ENCODE measurements at places on chromosomes 1 and 21. TPM values are rescaled to one million over a fixed set of nuclear protein-coding genes. Genes with fewer than 3 reads are reported as not detected.

- no peak for DNase-seq
Measured at GRCh38 chr1:228994676-228995594, 259.7 kb downstream of the RHOU start.

GBP6 gene
- total RNA-seq = 0.08 TPM

AIM2 gene
- total RNA-seq = 0.50 TPM

PSRC1 gene
- total RNA-seq = 2.5 TPM

GRCh38 chr1:24996983-24997893 lies 67.2 kb upstream of the RUNX3 start:
- no peak for DNase-seq

DNA sequence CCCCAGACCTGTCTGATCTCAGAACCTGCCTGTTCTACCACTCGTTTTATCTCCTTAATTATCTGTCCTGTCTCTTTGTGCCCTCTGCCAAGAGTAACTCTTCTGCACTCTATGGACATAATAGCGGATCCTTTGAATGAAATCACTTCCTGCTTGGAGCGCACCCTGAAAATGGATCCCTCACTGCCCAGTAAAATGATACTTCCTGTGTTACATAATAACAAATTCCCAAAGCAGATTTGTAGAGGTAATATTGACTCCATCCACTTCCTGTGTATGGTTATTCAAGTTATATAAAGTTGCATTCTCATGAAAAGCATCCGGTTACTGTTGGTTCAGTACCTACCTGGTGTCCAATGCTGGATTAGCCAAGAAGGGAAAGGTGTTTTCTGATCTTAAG lies 246.0 kb downstream of the TRABD2B start:
- no peak for DNase-seq

DNA sequence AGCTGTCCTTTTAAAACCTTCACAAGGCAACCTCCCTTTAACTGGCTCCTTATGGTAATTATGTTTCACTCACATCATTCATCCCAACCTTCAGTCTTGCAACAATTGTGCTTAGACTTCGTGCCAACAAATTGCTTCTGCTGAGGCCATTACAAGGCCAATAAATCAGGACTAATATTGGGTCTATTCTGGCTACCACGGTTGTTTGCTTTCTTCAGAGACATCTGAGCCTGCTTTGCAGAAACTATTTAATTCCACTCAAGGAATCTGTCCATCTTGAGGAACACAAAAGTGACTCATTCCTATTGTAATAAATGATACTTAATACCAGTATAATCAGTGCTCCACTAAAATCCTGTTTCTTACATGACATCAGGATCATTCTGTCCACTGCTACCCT lies 2.6 kb upstream of the GSTM4 start:
- DNase-seq = no peak

DNA sequence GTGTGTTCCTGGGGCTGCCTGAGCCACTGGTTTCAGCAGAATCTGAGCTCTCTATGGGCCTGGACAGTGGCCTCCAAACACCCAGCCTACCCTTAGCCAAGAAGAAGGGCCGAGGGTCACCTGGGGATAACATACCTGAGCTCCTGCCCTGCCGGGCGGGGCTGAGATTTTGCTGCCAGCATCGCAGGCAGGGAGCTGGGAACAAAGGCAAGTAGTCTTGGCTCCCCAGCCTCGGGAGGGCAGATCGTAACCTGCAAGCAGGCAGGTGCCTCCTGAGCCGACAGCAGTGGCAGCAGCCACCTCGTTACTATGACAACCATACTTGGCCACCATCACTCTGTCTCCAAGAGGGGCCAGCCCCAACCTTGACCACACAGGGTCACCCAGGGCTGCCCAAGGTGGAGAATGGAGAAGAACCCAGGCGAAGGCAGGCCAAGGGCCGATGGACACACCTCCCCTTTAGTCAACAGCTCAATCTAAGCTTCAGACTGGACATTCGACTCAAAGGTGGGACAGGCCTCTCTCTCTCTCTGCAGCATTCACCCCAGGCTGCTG lies 54.6 kb downstream of the TOMM20 start:
- DNase-seq = no peak

CLCNKB gene
- 2.5 TPM for total RNA-seq

DNA sequence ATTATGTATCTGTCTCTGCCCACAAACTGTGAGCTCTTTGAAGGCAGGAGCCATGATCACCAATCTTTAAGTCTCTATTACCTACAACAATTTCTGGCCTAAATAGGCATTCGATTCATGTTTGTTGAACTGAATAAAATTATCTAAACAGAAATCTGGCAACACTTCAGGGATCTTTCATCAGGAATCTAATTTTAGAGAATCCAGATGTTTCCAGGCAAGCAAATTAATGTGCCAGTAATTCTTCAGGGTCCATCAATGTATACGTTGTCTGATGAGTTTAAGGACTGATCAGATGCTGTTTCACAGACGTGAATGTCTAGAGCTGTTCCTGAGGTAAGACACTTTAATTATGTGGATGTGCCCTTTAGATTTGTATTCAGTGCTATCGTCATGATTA lies 524.4 kb downstream of the PTPRC start:
- no peak for DNase-seq

DNA sequence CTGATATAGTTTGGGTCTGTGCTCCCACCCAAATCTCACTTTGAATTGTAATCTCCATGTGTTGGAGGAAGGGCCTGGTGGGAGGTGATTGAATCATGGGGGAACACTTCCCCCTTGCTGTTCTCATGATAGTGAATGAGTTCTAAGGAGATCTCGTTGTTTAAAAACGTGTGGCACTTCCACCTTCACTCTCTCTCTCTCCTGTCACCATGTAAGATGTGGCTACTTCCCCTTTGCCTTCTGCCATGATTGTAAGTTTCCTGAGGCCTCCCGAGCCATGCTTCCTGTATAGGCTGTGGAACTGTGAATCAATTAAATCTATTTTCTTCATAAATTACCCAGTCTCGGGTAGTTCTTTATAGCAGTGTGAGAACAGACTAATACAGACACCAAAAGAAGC lies 40.4 kb downstream of the FRRS1 start:
- no peak for DNase-seq

RCSD1 gene
- total RNA-seq = 33.6 TPM

DNA sequence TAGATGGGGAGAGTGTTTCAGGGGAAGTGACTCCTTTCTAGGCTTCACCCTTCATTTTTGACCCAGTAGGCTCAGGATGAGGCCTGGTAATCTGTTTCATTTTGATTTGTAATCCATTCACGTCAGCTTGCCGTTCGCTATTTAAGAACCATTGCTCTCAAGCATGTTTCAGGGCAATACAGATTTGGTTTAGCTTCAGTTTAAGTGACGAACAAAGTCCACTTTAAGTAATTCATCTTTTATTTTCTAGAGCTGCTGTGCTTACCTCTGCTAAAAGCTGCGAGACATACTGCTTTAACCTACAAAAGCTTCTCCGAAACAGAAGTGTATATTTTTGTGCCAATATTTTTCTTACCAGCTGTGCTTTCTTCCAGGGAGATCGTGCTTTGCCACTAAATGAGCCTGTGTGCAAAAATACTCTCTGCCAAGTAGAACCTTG lies 8.9 kb upstream of the FMO3 start:
- no peak for DNase-seq

SPRR5 gene
- total RNA-seq = not detected

GRCh38 chr1:36573445-36573844 lies 90.7 kb upstream of the CSF3R start:
- no peak for DNase-seq

- no peak for DNase-seq
Measured at GRCh38 chr1:176049582-176049981, 157.5 kb downstream of the COP1 start.

SMCP gene
- total RNA-seq = not detected

HSD3B1 gene
- not detected for total RNA-seq

GRCh38 chr1:12438349-12438924 lies 179.6 kb downstream of the DHRS3 start:
- no peak for DNase-seq

OR2G6 gene
- total RNA-seq = not detected

- no peak for DNase-seq
Measured at GRCh38 chr1:118254491-118255425, 69.7 kb upstream of the SPAG17 start.

SPRR2E gene
- not detected for total RNA-seq

DNA sequence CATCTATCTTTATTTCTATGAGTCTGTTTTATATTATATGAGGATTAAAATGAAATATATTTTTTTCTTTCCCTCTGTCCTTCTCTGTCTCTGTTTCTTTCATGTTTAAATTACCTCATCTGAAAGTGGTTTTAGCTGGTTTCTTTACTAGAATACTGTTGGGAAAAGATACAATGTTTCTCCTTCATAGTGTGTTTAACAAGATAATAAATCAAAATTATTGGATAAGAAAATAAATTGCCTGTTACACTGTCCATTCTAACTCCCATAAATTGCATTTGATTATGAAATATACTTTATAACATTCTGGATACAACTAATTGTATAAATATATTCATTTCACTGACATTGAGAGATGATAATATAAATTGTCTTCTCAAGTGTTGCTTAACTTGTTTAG lies 1168.0 kb downstream of the PLA2G4A start:
- no peak for DNase-seq

DNA sequence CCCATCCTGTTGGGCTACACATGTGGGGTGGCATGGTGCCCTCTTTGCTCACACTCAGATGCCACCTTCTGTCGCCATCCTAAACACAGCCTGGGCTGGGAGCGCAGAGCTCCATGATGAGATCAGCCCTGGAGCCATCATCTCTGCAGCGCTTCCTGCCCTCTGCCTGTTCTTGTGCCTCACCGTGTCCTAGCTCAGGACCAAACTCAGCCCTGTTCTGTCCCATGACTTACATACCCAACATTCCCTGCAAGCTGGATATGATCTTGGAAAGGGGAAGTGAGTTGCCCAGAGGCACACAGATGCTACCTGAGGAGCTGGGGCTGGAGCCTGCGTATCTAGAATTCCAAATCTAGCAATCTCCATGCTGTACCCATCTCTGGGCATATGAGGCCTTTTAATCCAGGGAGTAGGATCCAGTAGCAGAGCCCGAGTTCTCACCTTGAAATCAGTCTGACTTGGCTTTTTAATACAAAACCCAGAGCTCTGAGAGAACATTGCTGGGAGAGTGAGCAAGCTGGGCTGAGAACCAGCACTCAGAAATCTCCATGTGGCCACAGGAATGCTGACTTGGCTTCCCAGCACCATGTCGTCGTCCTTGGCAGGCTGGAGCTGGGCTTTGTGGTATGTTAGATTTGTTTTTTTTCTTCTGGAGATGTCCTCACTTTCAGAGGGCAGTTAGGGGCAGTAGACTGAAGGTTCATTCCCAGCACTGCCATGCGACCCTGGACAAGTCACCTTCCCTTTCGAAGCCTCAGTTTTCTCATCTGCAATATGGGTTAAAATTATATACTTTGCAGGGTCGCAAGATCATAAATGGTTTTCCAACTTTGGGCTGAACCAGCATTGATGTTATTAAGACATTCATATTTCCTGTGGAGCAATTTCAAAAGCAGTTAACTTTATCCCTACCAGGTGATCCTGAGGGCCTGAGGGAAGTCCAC lies 2.6 kb downstream of the ALPL start:
- peak; percentile 62 for DNase-seq

DNA sequence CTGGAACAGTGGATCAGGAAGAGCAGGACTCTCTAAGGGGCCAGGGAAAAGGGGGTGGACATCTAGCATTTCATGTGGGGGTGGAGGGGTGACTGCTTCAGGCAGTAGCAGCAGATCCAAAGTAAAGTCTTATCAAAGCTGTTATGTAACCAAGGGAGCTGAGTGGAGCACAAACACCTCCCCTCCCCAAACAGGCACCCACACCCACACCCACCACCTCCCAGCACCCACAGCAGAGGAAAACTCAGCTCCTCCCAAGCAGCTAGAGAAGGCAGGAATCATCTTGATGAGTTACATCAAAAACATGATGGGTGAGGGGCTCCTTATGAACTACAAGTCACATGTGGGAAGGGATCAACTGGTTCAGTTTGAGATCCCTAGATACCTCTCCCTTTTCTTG lies 6.0 kb downstream of the DLGAP3 start:
- no peak for DNase-seq

LEPR gene
- 29.5 TPM for total RNA-seq

DNA sequence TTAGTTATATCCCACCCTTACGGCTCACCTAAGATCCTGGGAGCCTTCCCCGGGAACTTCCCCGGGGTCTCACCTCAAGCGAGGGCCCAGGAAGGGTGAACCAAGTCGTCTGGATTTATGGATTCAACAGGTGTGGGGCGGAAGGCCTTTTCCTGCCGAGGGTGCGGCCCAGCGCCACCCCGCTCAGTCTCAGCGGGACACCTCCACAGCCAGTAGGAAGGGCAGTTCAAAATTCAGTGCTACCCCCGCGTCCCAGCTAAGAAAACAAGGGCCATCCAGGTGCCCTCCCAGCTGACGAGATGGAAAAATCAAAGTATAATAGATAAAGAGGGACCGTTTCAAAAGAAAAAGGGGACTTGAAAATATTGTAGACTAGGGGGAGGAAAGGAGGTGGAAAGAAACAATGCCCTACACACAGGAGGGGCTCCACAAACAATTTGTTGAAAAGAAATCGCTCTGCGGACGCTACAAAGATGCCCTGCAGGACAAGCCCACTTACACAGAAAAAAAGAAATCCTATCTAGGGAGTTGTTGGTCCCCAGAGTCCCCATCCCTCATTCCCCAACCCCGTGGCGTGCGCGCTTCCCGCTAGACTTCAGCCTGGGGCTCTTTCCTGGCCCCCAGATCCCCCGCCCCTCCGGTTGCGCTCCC lies 1.3 kb downstream of the SLC2A1 start:
- no peak for DNase-seq

OR2L2 gene
- total RNA-seq = 0.05 TPM

PPP1R8 gene
- total RNA-seq = 25.0 TPM

WNT2B gene
- 4.0 TPM for total RNA-seq

OR10Z1 gene
- total RNA-seq = not detected

GRCh38 chr1:40425198-40425597 lies 25.1 kb upstream of the ZFP69B start:
- DNase-seq = no peak

Data from left cardiac atrium (tissue), 4 donors.